ENCODE measurements at places on chromosomes 12 and 14.

DNA sequence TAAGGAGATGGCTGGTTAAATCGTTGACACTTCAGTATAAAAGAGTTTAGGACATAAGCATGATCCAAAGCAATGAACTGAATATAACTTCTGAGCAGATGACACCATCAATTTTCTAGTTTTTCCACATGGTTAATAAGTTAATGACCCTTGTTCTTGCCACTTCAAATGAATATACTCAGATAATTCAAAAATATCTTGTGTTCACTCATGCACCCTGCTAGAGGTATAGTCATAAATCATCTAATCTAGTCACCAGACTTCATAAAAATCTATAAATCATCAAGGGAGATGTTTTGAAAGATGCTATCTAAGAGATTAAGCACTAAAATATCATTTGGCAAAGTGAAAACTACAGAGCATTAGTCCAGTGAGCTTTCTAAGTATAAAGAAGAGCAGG is 131.9 kb downstream of the MDGA2 start:
- no peak for DNase-seq

DNA sequence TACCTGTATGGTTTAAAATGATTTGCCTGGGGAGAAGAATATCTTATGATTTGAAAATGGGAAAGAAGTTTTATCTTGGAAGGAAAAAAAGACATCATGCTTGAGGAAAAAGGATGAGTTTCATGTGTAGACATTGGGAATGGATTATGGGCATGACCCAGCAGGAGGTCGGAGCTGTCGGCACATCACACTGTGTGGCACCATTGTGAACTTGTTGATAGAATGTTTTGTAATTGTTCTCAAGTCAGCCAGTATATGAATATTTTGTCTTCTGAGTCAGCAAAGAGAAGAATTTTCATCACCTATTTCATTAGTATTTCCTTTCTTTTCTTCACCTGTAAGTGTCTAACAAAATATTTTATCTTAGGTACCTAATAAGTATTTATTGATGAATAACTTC is 60.0 kb upstream of the HMGA2 start:
- DNase-seq = no peak

GRCh38 chr14:73713803-73714655 is at the start of gene PNMA1:
TSS of gene PNMA1 (minus strand) at chr14:73714384. CDS start at chr14:73713639, 745 bp downstream.
- peak; percentile 91 for DNase-seq

- DNase-seq = peak; percentile 55
These were observed 7.9 kb downstream of the IFFO1 start for GRCh38 chr12:6547987-6548386.

- no peak for DNase-seq
These were observed 71.5 kb downstream of the POLR3B start for GRCh38 chr12:106429043-106429552.

DNA sequence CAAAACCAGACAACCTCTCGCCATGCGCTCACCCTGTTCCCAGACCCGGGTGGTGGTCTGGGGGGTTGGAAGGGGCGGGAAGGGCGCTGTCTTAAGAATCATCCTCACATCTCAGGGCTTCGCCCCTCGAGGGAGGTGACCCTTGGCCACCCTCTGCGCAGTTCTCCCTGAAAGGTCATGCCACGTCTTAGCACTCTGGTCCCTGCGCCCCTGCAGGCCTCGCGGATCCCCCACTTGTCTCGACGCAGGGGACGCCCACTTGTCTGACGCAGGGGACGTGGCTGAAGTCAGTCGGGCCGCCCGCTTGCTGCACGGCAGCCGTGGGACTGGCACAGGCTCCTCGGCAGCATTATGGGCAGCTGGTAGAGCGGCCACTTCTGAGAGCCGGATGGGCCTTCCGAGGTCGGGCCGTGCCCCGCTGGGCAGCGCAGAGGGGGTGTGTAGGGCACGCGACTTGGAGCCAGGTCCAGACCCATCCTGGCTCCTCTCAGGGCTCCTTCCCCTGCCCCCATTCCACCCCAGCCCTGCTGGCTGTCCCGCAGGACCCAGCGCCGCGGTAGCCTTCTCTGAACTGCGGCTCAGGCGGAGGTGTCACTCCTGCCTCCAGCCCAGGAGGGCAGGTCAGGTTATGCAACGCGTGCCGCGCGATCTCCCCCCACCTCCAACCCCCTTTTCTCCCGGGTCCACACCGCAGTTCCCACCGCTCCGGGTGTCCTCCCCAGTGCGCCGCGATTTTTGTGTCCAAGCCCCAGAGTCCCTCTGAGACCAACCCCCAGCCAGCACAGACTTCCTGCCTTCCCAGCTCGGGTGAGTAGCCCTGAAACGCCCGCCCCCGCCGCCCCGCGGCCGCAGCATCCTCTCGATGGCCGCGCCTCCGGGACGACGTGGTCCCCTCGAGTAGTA is 40.9 kb upstream of the CAPRIN2 start:
- DNase-seq = peak; percentile 73

GRCh38 chr12:107484230-107484629 is 201.4 kb upstream of the PWP1 start:
- no peak for DNase-seq

GRCh38 chr12:108568338-108569154 is 6.2 kb downstream of the ISCU start:
- no peak for DNase-seq

DNA sequence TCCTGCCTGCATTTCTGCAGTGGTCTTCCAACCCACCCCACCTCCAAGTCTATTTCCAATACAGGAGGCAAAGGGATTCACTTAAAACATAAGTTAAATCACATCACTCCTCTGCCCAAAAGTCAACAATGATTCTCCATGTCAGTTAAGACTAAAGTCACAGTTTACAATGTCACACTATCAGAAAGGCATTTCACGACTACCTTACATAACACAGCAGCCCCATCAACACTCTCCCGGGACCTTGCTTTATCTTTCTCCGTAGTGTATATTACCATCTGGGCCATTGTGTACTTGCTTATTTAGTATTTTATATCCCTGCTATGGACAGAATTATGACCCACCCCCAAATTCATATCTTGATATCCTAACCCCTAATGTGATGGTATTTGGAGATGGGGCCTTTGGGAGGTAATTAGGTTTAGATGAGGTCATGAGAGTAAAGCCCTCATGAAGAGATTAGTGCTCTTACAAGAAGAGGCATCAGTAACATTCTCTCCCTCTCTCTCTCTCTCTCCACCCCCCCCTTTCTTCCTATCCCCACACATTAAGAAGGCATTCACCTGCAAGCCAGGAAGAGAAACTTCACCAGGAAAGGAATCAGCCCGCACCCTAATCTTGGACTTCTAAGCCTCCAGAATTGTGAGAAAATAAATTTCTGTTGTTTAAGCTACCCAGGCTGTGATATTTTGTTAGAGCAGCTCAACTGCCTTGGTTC is 112.7 kb downstream of the GXYLT1 start:
- no peak for DNase-seq

GRCh38 chr12:79959484-79959883 is 24.6 kb upstream of the PPP1R12A start:
- DNase-seq = no peak

DNA sequence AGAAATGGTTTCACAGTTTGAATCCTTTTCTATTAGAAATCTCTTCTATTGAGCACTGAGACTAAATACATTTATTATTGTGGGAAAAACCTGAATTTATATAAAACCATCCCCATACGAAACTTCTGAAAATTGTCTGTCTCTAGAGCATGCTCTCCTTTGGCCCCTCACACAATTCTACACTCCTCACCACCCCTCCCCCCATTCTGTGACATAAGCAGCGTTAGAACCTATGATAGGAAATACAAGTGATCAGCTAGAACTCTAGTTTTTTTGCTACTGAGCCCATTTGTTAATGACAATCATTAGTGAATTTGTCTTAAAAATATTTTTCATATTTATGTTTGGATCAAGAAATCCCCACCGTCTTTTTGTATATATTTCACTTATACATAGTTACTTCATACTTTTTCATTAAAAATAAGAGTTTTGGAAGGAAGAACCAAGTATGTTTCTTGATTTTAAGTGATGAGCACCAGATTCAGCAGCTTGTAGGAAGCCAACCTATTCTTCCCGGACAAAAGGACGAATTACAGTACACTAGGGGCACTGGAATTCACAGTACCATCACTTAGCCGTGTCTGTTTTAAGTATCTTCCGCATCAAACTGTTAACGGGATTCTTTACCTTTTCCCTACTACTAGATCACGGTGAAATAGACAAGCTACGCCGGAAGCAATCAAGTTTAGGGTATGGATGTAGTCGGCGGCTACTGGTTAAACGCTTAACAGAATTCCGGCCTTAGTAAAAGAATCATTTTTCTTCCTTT is 724 bp downstream of the GTSF1 start:
- no peak for DNase-seq

DNA sequence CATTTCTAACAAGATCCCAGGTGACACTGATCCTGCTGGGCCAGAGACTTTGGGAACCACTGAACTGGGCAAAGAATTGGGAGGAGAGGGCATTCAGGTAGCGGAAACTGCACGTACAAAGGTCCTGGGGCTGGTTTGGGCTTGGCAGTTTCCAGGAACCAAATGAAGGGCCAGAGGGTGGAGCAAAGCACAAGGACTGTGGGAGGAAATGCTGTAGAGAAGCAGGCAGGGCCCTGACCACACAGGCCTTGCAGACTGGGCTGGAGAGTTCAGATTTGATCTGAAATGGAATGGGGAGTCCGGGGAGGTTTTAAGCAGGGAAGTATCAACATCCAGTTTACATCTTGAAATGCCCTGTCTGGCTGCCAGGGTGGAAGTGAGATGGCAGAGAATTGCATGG is 195.1 kb downstream of the PHETA1 start:
- no peak for DNase-seq

GRCh38 chr12:46477541-46477940 is 105.0 kb upstream of the SLC38A2 start:
- DNase-seq = no peak

DNA sequence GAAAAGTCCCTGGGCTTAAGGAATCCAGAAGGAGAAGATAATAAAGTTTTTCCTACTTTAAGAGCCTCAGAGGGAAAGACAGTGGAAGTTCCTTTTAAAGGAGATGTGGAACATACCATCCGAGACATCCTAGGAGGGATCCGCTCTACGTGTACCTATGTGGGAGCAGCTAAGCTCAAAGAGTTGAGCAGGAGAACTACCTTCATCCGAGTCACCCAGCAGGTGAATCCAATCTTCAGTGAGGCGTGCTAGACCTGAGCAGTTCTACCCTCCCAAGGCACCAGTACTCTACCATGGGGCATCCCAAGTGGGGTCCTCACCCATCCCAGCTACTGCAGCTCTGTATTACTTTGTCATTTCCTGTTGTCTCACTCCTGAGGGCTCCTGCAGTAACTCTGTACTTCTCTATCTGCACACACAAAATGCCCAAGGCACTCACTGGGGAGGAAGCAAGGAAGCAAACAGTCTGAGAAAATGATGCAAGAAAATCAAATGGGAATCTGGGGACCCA is 3.8 kb downstream of the TINF2 start:
- no peak for DNase-seq

DNA sequence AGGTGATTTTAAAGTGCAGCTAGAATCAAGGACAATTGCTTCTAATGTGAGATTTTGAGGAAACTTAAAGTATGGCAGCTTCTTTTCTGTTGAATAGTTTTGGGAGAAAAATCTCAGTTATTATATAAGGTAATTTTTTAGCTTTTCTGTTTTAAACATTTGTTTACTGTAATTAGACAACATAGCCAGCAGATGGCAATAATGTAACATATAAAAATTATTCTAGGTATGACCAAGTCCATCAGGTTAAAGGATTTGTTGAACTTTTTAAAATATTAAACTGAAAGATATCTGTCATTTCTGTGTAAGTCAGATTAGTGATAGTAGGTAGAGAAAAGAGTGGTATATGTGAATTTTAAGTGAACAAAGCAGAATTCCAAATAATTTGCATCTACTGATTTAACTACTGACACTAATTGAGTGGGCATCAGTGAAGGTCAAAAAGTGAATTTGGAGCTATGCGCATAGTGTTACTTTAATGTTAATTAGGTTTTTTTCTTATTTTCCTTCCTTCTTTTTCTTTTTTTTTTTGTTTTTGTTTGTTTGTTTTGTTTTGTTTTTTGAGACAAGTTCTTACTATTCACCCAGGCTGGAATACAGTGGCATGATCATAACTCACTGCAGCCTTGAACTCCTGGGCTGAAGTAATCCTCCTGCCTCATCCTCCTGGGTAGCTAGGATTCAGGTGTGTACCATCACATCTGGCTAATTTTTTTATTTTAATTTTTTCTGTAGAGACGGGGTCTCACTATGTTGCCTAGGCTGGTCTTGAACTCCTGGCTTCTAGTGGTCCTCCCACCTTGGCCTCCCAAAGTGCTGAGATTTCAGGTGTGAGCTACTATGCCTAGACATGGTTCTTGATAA is 18.6 kb downstream of the PRORP start:
- no peak for DNase-seq

DNA sequence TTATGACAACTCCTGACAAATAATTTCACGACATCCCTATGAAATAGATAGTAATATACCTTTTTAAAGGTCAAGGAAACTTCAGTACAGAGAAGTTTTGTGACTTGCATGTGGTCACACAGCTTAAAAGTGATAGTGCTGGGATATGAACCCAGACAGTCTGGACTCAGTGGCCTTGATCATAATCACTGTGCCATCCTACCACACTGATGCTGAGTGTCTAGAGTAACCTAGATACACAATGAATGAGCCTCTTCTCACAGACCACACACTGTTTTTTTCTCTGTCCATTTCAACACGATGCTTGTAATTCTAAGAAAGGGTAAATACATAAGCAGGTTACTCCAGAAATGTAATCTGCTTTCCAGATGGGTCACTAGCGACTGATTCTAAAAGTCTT is 88.2 kb downstream of the SYNE2 start:
- DNase-seq = no peak

DNA sequence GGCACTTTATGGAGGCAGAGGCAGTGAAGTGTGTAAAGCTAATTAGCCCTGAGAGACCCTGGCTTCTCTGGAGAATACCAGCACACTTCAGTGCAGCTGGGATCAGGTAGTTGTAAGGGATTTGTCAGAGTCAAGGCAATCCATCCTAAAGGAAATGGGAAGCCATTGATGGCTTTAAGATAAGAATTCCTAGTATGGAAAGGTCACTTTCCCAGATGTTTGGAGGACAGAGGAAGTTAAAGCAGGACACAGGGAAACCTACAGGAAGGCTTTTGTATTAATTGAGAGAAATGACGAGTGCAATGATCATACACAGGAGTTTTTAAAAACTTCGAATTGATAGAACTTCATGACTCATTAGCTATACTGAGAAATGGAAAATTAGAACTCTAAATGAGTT is 254.4 kb downstream of the SLC16A7 start:
- DNase-seq = no peak
